H9 (cell line): ENCODE measurements at places on chromosomes 11 and 22.

DNA sequence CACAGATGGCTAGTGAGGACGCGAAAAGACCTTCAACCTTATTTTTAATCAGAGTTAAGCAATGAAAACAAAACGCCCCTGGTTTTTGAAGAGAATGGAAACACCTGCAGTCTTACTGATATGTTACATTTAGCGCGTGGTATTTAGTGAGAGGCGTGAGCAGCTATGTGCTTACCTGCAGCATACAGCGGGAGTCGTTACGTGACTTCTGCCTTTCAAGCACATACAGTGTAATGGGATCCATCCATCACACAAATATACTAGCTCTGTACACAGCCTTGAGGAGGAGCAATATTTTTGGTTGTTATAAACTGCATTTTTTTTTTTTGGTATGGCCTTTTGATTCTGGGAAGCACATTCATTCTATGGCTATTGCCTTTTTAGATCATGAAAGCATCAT, 5.5 kb downstream of the KRTAP5-2 start:
- DNase-seq = no peak

DNA sequence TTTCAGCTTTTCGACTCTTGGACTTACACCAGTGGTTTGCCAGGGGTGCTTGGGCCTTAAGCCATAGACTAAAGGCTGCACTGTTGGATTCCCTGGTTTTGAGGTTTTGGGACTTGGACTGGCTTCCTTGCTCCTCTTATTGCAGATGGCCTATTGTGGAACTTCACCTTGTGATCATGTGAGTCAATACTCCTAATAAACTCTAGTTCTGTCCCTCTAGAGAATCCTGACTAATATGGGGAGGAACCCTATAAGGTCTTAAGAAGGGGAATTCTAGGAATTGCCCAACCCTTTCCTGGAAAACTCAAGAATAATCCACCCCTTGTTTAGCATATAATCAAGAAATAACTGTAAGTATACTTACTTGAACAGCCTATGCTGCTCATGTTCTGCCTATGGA, 491.8 kb downstream of the TMEM135 start:
- DNase-seq = no peak

DNA sequence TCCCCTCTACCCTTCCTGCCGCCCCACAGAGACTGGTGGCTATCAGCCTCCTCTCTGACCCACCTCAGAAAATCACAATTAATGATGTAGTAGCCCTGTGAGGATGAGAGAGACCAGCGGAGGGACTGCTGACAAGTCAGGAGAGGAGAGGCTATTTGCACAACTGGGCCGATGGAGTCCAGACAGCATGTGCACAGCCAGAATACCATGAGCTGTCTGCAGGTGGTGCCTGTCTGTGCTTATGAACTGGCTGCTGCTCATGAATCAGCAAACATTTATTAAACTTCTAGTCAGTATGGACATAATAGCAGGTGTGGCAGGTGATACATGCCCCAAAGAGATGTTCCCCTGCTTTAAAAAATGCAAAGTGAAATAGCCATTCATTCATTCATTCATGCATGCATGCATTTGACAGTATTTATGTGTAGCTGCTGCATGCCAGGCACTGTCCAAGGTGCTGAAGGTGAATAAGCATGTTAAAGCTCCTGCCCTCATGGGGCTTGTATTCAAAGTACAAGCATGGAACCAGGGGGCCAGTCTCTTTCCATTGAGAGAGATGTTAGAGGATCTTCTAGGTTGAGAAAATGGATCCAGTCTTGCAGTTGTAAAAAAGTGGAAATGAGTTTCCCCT, 141.3 kb downstream of the GRIK4 start:
- no peak for DNase-seq

- no peak for DNase-seq
Measured at GRCh38 chr11:132691848-132692550, 840.3 kb downstream of the OPCML start.

DNA sequence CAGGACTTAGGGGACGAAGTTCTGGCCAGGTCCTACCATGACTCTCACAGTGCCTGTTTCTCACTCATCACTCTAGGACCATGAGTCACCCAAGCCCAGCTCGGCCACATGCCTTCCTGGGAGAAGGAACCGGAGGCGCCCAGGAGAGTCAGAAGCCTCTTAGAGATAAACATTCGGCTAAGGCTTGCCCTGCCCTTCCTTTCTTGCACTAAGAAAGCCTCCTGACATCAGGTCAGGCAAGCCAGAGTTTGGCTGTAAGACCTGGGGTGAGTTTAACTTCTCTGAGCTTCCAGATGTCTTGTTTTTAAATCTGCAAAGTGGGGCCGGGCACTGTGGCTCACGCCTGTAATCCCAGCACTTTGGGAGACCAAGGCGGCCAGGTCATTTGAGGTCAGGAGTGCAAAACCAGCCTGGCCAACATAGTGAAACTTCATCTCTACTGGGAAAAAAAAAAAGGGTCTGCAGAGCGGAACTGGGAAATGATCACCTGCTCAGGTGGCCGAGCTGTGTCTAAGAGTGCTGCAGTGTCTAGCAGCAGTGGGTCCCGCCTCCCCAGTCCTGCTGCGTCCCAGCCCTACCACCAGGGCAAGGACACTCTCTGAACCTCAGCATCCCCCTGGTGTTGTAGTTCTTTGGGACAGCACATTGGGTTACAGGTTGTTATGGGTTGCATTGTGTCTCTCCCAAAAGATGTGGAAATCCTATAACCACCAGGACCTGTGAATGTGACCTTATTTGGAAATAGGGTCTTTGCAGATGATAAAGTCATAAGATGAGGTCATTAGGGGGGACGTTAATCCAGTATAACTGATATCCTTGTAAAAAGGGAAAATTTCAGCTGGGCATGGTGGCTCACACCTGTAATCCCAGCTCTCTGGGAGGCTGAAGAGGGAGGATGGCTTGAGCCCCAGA, 1.8 kb upstream of the CARS1 start:
- DNase-seq = peak; percentile 71

GRCh38 chr11:36449561-36450096, 60.4 kb downstream of the TRAF6 start:
- DNase-seq = no peak
